ENCODE measurements at places on chromosomes 6 and 20.

DNA sequence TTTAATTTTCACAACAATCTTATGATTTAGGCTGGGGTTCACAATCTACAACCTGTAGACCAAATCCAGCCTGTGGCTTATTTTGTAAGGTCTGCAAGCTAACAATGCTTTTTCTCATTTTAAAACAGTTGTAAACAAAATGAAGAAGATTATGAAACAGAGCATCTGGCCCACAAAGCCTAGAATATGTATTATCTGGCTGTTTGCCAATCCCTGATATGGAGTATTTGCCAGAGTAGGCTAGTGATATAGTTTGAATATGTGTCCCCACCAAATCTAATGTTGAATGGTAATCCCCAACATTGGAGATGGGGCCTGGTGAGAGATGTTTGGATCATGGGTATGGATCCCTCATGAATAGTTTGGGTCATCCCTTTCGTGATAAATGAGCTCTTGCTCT is 201.8 kb downstream of the DHX35 start:
- DNase-seq, result no peak

- DNase-seq, result no peak
Measured at GRCh38 chr6:48916607-48917006, 546.4 kb downstream of the MMUT start.

GRCh38 chr20:33176101-33176500 is 8.1 kb downstream of the BPIFA2 start:
- no peak for DNase-seq

GRCh38 chr20:42785041-42785440 is 404.7 kb downstream of the PTPRT start:
- DNase-seq, result no peak

DNA sequence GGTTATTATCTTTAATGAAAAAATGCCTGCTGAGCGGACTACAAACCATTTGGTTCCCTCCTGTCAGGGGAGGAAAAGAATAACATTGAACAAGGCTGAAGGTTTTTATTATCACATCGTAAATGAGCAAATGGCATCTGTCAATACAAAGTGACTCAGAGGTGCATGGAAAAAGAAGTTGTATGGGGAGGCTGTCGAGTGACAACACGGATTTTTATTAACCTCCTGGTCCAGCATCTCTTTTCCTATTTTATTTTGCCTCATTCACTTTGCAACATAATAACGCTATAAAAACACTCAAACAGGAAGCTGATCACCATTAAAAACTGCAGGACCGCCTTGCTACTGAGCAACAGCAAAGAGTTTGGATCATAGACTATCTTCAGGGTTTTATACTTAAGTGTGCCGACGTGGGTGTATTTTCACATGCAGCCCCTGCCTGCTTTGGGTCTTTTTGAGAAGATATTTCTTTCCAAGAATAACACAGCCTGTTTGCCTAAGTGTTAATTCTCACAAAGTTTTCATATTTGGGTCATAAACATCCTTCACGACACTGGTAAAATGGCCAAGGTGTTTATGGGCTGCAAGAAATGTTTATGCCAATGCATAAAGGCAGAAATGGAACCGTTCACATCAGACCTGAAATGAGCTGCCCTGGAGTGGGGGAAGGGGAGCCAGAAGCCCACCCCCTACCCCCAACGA is 132.1 kb upstream of the SALL4 start:
- DNase-seq, result no peak

- no peak for DNase-seq
Measured at GRCh38 chr6:18997375-18997826, 610.3 kb downstream of the RNF144B start.

- DNase-seq, result no peak
Measured at GRCh38 chr20:58618351-58619076, 32.6 kb upstream of the STX16 start.

DNA sequence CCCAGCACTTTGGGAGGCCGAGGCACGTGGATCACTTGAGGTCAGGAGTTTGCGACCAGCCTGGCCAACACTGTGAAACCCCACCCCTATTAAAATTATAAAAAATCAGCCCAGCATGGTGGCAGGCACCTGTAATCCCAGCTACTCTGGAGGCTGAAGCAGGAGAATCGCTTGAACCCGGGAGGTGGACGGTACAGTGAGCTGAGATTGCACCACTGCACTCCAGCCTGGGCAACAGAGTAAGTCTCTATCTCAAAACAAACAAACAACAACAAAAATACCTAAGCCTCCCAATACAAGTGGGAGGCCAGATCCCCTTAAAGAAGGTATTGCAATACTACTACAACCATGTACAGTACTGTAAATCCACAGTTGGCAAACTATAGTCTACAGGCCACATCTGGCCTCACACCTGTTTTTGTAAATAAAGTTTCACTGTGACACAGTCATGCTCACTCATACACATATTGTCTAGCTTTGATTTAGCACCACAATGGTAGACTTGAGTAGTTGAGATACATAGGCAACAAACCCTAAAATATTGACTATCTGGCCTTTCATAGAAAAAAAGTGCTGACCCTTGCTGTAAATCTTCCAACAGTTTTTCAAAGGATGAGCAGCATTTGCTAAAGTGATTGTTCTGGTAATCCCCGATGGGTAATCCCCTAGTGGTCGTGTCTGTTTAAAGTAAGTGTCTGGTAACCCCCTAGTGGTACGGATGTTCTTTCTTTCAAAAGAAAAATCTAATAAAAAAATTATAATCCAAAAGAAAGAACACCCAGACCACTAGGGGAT is 202.0 kb downstream of the RNGTT start:
- DNase-seq, result no peak

- no peak for DNase-seq
Measured at GRCh38 chr6:27544612-27545260, 71.8 kb upstream of the ZNF184 start.

- no peak for DNase-seq
Measured at GRCh38 chr6:123803504-123804013, at the start of gene NKAIN2. TSS of gene NKAIN2 (plus strand) at chr6:123803865.

GRCh38 chr6:45185403-45186251 is 142.5 kb upstream of the RUNX2 start:
- DNase-seq, result no peak

GRCh38 chr6:4518506-4518905 is 257.7 kb upstream of the CDYL start:
- DNase-seq, result no peak

DNA sequence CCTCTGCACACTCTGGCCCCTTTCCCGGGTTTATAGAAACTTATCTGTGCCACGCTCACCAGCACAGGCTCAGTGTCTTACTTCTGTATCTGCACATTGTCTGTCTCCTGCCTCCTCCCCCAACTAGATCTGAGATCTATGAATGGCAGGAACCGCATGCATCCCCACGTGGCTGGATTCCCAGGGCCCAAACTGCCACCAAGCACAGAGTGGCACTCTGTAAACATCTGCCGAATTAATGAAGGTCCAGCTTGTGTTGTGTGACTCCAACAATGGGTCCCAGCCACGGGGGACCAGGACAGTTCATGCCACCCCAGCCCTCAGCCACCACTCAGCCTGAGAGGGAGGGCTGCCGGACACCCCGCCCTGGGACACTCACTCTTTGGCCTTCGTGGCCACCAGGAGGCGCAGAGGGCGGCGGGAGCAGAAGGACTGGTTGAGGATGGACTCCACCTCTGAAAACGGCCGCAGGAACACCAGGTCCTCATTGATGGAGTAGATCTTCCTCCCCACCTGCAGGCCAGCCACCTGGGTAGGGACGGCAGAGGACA is 171.1 kb downstream of the PREX1 start:
- DNase-seq, result no peak

- DNase-seq, result no peak
Measured at GRCh38 chr20:24674921-24675605, 205.6 kb downstream of the SYNDIG1 start.

GRCh38 chr6:34581561-34581920 is 25.4 kb upstream of the SPDEF start:
- DNase-seq, result no peak

DNA sequence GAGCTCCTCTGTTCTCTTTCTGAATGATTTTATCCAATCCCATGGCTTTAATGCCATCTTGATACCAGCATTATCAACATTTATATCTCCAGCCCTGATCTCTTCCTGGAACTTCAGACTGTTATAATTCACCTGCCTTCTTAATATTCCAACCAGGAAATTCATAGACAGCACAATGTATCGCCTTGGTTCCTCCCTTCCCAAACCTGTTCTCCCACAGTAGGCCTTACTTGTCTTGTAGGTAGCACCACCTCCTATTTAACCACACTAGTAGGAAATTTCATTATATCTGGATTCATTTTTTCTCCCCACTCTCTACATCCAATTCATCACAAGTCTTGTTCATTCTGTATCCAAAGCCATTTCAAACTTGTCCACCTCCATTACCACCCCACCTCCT is 106.3 kb upstream of the SHLD1 start:
- DNase-seq, result no peak

GRCh38 chr6:5004373-5005037 is 668 bp upstream of the RPP40 start:
- DNase-seq, result no peak

DNA sequence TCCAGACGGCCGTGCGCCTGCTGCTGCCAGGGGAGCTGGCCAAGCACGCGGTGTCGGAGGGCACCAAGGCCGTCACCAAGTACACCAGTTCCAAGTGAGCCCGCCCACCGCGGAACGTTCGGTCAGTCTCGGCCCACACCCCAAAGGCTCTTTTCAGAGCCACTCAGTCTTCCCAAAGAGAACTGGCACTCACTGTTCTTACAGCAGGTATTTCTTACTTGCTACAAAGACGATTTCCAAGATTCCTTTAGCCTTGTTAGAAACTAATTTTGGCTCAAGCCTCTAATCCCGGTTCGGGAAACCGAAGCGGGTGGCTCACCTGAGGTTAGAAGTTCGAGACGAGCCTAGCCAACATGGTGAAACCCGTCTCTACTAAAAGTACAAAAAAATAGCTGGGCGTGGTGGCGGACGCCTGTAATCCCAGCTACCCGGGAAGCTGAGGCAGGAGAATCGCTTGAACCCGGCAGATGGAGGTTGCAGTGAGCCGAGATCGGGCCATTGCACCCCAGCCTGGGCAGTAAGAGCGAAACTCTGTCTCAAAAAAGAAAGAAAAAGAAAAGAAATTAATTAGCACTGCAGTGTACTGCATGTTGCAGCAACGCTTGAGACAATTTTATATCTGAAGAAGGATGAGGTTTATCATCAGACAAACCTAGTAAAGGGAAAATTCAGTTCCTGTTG is 73.1 kb downstream of the OR2B2 start:
- DNase-seq, result peak; percentile 34

DNA sequence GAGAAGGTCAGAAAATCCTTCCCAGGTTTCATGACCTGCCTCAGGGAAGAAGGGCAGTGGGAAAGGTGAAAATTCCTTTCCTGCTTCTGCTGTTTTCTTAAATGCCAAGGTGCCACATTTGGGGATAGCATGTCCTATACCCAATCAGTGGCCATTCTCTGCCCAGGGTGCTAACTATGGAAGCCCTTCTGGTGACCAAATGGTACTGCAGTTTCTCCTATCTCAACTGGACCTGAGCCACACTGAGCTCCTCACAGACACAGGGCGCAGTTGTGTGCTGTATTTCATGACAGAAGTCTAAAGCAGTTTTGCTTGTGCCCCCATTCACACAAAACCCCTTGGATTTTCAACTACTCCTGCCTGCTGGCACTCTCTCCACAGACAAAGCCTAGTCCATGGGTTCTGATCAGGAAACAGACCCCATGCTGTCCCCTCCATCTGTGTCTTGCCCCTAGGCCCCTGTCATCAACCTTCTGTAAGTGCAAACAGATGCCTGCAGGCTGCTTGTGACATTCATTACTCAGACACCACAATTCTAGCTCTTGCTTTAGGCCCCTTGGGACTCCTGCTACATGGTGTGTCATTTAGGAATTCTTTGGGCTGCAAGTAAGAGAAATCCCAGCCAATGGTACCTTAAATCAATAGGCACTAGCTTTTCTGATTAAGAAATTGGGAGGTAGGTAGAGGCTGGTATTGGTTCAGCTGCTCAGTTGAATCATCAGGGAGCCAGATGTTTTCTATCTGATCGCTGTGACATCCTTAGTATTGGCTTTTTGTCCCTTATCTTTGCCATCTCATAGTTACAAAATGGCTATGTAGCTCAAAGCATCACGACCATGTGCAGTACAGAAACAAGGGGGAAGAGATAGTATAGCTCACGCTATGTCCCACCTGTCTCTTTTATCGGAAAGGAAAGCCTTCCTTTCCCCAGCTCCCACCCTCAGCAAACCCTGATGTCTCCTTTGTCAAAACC is 147.8 kb downstream of the CD83 start:
- no peak for DNase-seq

DNA sequence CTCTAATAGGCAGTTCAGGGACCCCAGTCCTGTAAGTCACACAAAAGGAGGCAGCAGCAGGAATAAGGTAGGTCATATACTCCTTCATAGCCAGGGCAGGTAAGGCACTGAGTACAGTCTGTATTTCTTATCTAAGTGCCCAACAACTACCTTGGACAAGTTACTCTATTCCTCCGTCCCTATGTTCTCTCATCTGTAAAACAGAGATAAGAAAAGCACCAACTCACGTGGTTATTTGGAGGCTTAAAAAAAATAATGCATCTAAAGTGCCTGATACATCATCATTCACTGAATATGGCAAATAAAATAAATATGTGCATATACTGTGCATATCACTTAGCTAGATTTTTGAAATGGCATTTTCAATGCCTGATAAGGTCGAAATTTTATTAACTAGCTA is 298.1 kb upstream of the CDYL start:
- no peak for DNase-seq

GRCh38 chr6:140921366-140922226 is 1211.1 kb upstream of the GJE1 start:
- peak; percentile 5 for DNase-seq

DNA sequence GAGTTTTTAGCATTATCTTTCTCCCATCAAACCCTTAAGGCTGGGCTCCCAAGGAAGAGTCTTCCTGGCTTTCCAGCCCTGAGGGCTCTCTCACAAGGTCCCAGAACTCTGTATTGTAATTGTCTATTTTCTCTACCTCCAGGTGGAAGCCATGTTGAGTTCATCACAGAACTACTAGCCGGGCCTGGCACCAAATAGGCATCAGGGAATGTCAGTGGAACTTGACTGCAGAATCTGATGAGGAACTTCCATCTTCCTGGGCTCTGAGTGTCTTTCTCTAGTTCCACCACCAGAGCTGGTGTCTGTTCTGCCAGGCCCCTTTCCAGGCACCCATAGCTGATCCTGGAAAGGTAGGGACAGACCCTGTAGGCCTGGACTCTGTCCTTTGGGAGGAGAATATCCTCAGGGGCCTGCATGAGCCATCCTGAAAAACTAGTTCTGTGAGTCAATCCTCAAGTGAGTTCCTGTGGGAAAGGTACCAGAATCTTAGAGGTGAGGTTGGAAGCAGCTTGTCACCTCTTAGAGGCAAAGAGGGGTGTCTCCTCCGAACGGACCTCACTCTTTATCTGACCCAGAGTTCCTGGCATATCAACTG is 11.1 kb upstream of the TOP1 start:
- DNase-seq, result no peak

DNA sequence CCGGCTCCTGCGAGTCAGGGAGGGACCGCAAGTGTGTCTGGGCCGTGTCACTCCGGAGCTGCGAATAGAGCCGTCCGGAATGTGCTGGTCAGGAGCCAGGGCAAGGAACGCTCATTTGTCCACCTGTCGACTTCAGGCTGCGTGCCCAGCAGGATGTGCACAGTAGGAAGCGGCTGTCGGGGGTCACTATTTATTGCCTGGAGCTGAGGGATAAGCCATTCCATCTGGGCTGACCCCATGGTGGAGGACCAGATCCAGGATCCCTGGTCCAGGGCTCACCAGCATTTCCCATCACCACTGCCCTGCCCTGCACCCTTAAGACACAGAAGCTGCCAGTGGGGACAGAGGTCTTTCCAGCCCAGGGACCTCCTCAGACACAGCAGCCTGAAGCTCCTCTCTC is 14.7 kb downstream of the NTSR1 start:
- DNase-seq, result no peak
